Stimulated activated CD4-positive, alpha-beta T cell treated with anti-CD3 and anti-CD28 coated beads, Interleukin-12 subunit alpha, Interleukin-12 subunit beta, amount 100 ng/mL, for 24 hours (primary cell): ENCODE measurements at places on chromosomes 11 and 22.

DNA sequence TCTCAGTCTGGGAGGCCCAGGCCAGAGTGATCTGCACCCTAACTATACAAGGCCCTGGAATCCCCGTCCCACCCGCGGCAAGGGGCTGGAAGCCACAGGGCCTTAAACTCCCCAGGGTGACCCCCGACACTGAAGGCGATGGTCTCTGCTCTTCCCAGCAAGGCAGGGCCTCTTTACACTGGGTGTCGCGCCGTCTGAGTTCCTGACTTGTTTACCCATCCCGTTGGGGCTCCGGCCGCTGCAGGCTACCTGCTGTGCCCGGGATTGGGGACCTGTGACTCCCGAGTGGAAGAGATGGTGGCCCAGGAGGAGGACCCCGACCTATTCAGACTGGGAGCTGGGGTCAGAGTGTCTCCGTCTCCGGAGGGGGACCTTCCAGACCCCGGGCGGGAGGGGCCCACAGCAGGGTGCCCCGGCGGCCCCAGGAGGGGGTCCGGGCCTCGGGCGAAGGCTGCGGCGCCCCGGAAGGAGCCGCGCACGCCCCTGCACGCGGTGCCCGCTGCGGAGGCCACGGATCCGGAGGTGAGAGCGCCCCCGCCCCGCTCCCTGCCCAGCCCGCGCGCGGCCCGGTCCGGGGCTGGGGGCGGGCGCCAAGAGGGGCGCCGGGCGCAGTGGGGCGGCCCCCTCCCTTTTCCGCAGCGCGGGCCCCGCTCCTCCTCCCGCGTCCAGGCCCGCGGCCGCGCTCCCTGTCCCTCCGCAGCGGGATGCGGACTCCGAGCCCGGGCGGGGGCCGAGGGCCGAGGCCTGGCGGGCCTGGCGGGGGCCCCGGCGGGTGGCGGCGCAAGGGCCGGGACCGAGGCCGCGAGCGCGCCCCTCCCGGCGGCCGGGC, 560 bp upstream of the MPPED1 start:
- DNase-seq = no peak

GRCh38 chr11:33895752-33896137, 3.9 kb upstream of the LMO2 start:
- no peak for DNase-seq

DNA sequence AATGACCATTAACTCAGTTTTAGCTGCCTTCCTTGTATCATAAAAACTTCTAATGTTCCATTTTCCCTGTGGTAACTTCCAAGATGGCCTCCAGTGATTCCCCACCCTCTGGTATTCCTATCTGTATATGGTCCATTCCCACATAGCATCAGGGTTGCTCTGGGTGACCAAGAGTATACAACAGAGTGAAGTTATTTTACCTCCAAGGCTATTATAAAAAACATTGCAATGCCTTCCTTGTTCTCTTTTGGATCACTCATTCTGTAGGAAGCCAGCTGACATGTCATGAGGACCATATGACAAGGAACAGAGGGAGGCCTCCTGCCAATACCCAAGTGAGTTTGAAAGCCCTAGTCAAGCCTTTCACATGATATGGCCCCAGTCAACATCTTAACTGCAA, 30.1 kb downstream of the ZNF280B start:
- no peak for DNase-seq

- no peak for DNase-seq
These were observed 8.1 kb downstream of the RPL27A start for GRCh38 chr11:8690374-8691342.

- DNase-seq = no peak
These were observed 25.2 kb downstream of the FAM76B start for GRCh38 chr11:95764267-95764898.

GRCh38 chr22:19748991-19749664, 11.4 kb upstream of the TBX1 start:
- DNase-seq = no peak

GRCh38 chr11:86632499-86633269, 39.7 kb downstream of the ME3 start:
- DNase-seq = no peak

DNA sequence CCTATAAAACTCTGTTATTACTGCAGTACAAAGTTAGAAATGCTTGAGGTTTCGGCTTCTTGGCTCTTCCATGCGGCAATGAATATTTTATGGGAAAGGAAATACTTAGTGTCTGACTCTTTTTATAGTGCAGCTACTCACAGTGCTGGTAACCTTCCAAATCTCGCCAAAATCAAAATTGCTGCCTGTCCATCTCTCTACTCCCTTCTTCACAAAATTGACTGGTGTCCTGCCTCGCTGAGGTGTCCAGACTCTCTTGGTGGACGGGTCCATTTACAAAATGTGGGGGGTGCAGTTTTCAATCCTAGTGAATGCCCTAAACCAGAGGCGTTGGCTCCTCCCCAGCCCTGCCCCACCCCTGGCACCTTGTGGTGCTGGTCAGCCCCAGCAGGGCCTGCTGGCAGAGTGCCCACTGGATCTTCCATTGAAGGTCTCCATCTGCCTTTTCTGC, 73.5 kb downstream of the ZBTB16 start:
- no peak for DNase-seq

GRCh38 chr11:62540804-62541701, 5.6 kb downstream of the AHNAK start:
- DNase-seq = no peak

- no peak for DNase-seq
These were observed 35.9 kb downstream of the ARAP1 start for GRCh38 chr11:72716290-72716689.

GRCh38 chr11:75351541-75351790, at the start of gene ARRB1:
ARRB1 (minus strand) TSS chr11:75351661; CDS start chr11:75351607, 54 bp downstream.
- no peak for DNase-seq

GRCh38 chr22:21587803-21588611, 20.5 kb downstream of the UBE2L3 start:
- DNase-seq = peak; percentile 22

DNA sequence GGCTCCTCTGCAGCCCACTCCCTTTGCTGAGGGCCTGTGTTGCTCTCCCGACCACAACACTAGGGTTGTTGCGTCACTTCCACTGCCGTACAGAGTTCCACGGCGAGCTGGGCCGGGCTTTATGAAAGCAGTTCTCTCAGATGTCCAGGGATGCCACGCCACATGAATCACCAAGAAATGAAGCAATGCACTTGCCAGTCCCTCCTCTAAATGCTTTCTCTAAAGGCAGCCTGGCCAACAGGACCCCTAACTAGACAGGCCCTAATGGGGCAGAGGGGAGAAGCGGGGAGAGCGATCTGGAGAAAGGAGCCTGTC, 188.7 kb downstream of the CTTN start:
- DNase-seq = no peak
